Fibroblast of lung (primary cell): ENCODE measurements at places on chromosomes 3 and 15. TPM values are rescaled to one million over a fixed set of nuclear protein-coding genes. Genes with fewer than 3 reads are reported as not detected.

GRCh38 chr3:140177943-140178342 lies 243.0 kb downstream of the CLSTN2 start:
- DNase-seq: no peak

DNA sequence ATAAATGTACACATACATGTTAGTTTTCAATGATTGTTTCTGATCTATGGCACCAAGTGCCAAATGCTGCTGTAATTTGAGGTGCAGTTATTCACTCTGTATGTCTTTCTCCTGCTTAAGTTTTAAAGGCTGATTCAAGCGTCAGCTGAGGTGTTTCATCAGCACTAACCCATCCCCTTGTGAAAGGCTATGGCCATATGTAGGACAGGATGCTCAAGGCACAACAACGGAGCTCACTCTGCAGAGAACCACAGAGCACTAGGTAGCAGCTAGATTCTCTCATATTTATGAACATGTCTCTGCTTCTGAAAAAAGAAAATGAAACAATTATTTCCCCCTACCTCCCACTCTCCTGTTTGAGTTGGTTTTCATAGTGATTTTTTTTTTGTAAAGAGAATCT lies 340.0 kb upstream of the TMCO5A start:
- DNase-seq: no peak

GRCh38 chr3:46863261-46863782 lies at the start of gene MYL3:
Gene MYL3 (minus strand): TSS chr3:46863444. CDS start chr3:46863390, 54 bp downstream.
- no peak for DNase-seq

- DNase-seq: no peak
Observed at GRCh38 chr15:33124811-33125210, 69.7 kb downstream of the FMN1 start.

The CCR4 gene
- not detected in 2 replicates for total RNA-seq

DNA sequence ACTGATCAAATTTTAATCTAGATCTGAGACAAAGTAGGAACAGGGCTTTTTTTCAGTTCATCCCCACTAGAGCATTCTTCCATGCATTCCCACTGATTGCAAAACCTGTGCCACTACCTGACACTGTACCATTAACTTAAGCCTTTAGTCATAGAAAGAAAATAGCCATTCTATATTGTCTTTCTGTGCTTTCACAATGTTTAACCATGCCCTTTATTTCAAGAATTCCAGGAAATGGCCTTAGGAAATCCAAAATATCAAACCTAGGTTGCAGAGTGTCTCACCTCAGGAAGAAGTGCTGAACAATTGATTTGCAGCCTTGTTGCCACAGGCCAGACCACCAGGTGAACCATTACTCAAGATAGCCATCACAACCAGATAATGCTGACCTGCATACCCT lies 56.2 kb upstream of the TGFBR2 start:
- DNase-seq: no peak

The PGBD4 gene
- 2.6 and 3.0 TPM in 2 replicates for total RNA-seq

The TRNT1 gene
- 27.5 and 27.7 TPM in 2 replicates for total RNA-seq

GRCh38 chr3:32885283-32885901 lies 66.1 kb upstream of the CCR4 start:
- DNase-seq: no peak

DNA sequence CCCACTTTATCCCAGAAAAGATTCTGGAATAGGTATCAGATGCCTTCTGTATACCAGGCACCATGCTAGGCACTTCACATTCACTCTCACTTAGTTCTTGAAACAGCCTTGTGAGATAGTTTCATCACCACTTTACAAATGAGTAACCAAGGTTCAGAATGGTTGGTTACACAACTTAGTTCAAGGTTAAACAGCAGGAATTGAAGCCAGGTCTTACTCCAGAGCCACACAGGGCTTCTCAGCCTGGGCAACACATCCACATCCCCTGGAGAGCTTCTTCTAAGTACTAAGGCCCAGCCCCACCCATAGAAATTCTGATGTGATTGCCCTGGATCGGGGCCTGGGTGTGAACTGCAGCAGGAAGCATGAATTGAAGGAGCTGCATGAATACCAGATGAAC lies 18.6 kb downstream of the WHAMM start:
- no peak for DNase-seq
